ENCODE measurements at places on chromosomes 4 and X.

DNA sequence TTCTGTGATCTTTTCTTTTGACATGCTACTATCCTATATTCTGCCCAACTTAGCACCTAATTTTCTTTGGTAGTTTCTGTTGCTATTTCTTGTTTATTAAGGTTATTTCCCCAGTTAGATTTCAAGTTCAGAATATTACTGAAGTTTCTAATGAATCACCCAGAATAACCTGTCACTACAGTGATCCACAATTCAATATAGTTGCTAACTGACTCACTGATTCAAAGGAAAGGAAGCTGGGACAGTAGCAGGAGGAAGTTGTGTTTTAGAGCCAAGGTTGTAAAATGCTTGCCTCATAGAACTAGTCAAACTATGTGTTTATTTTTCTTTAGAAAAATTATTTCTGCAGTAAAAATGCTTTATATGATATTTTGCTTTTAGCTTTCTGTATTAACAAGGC is 37.4 kb downstream of the PAK3 start:
- peak; percentile 16 for DNase-seq

GRCh38 chrX:110180928-110181310 is 137.0 kb downstream of the AMMECR1 start:
- peak; percentile 40 for DNase-seq

DNA sequence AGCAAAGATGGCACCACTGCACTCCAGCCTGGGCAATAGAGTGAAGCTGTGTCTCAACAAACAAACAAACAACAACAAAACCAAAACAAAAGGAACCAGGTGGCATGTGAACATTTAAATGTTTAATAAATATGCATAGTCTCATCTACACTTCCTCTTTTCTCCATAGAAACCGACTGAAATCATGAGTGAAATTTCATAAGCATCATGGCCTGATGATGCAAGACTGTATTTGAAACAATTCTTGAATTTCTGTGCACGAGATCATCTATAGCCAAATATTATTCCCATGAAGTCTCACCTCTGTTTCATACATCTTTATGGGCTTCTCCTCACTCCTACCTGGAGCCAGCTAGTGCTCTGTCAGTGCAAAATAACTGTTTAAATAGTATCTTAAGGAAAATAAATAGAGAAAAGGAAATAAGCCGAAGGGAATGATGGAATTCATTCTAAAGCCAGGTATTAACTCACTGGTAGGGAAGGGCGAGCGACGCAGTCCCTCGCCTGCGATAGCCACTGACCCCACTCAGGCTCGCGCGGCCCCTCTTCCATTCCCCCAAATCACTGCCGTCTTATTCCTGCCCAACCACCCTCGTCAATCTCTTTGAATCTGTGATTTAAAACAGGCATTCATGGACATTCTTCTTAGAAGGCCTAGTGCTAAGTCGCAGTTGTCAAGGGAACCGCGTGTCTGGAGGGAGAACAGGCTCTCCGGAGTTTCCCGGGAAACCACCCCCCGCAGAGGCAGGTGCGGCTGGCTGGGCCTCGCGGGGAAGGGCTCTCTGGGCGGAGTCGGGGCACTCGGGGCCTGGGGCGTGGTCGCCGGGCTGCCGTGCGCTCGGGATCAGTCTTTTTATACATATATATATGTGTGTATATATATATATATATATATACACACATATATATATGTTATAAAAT is 52.4 kb upstream of the TRIM2 start:
- DNase-seq, result peak; percentile 66

- DNase-seq, result peak; percentile 7
Observed at GRCh38 chr4:5460106-5460801, 248.1 kb downstream of the EVC2 start.

GRCh38 chr4:131248314-131248713 is 1900.8 kb upstream of the PCDH10 start:
- DNase-seq, result no peak

DNA sequence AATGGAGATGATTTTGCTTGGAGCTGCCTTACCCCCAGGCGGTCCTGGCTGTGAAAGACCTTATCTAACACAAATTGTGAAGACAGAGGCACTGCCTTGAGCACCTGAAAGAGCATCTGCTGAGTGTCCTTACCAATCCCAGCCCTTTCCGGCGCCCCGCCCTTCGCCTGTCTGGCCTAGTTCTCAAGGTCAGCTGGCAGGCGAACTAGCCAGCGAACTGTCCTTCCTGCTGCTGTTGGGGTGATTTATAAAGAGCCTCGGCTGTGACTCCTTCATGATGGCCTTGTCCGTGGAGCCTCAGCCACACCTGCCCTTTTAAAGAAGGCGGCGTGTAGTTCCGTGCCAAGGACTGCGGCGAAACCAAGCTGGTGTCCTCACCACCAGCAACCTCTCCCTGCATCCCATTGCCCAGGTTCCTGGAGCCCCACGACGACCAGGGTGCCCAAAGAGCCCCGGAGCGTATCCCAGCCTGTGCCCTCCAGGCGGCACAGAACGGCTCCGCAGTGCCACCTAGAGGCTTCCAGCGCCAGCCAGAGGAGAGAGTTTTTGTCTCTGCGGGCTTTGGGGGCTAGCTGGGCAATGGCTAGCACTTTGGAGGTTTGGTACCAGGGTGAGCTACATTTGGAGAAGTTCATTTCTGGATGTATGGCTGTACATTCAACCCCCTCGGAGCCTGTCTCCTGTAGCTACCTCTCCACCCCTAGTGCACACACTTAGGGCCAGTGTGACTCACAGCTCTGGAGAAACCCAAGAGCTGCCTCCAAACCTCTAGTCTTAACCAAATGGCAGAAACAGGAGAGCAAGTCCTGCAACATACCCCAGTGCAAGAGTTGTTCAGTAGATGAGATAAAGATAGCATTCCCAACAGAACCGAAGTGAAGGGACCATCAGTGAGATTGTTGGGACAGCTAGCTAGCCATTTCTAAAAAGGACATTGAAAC is 36.8 kb upstream of the VMA21 start:
- DNase-seq, result no peak

GRCh38 chrX:148536961-148537360 is 36.5 kb downstream of the AFF2 start:
- DNase-seq, result no peak

DNA sequence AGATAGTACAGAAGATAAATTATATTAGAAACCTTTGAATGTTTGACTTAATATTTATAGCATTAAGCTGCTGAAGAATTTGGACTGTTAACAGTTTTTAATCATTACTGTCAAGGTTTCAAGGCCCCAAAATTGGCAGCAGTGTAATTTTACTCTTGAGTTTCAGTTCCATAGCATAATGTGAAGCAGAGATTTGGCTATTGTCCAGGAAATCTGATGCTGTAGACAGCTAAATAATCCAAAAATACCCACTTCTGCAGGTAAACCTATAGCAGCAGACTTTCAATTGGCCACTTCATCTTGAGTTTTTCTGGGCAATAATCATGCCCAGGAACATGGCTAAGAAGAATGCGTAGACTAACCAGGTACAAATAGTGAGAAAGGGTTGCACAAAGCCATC is 85.0 kb downstream of the RCHY1 start:
- DNase-seq, result no peak

GRCh38 chr4:113383111-113383785 is 333.8 kb downstream of the ANK2 start:
- DNase-seq, result peak; percentile 6

DNA sequence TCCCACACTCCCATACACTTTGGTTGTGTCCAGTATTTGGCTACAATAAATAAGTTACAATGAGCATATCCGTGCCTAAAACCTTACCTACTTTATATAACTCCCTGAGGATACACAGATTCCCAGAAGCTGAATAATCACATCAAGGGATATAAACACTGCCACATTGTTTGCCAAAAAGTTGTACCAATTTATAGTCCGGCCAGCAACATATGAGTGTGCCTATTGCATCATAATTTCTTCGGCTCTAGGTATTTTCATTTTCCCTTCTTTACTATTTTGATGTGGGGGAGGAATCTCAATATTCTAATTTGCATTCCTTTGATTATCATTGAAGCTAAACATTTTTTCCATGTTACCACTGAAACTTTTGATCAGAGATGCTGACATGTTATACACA is 146.4 kb downstream of the PCDH19 start:
- DNase-seq, result no peak

DNA sequence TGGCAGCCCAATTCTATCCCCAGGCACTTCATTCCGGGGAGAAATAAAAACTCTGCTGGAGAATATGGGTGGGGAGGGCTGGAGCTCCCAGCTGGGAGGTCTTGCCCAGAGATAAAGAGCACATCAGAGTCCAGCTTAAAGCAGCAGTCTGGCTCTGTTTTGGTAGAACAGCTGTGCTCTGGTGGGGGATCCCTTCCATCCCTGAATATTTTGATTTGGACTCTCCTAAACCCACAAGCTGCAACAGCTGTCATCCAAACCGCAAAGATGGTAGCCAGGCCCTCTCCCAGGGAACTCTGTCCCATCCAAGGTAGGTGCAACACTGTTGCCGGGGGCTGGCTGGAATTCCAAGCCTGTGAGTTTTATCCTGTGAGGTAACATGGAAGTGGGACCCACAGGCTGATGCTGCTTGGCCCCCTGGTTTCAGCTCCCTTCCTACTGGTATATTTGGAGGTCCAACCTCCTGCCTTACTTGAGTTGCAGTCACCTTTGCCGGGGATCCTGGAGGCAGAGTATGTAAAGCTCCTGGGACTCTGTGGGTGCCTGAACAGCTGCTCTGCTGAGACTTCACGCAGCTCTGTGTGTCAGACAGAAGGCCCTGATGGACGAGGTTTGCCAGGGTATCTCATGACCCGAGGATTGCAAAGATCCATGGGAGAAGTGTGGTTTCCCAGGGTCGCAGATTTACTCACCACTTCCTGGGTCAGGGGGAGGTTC is 203.5 kb upstream of the ITM2A start:
- DNase-seq, result no peak

DNA sequence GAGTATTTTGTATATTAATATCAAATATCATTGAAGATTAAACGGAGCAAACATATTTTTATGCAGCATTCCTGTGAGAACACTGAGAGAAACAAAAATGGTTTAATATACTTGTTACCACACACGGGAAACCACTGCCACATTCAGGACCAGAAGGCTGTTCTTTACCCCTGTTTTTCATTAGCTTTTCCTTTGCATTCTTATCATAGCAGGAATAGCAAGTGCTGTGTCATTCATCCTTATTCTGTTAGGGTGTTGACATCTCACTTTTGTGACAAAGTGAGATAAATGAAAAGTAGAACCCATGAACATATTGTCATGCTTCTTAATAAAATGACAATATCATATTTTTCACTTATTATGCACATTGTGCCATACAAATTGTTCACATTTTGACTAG is 212.4 kb upstream of the NDST4 start:
- no peak for DNase-seq

GRCh38 chr4:7803992-7804755 is 135.5 kb downstream of the AFAP1 start:
- DNase-seq, result peak; percentile 66
